ENCODE measurements at places on chromosomes 7 and 10. TPM values are rescaled to one million over a fixed set of nuclear protein-coding genes. Genes with fewer than 3 reads are reported as not detected.

DNA sequence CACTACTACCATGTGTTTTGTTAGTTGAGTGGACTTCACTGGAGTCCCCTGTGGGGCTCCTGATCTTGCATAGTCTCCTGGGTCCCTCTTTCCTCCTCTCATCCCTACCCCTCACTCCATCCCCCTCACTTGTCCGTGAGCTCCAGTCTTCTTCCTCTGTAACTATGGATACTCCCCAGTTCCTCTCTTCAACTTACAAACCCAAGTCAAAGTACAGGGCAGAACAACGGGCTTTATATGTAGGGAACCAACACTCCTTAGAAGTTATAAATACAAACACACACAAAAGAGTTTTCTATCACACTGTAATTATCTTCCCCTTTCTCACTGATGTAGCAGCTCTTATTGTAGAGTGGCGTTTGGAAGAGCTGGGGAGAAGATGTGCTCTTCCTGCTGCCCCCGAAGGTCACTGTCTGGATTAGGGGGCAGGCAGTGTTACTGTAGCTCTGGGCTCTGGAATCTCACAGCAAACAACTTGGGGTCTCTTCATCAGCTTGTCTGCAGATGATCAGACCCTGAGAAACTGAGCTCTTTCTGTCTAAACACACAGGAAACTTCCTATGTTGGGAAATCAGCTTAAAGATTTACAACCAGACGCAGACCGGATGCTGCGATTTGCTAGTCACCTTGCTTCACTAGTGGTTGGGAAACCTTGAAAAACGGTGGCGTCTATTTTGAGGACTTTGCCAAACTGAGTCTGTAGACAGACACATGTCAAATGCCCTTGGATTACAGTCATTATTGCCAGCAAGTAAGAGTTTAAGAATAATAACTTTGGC is 13.6 kb downstream of the SNX10 start:
- no peak for DNase-seq

DNA sequence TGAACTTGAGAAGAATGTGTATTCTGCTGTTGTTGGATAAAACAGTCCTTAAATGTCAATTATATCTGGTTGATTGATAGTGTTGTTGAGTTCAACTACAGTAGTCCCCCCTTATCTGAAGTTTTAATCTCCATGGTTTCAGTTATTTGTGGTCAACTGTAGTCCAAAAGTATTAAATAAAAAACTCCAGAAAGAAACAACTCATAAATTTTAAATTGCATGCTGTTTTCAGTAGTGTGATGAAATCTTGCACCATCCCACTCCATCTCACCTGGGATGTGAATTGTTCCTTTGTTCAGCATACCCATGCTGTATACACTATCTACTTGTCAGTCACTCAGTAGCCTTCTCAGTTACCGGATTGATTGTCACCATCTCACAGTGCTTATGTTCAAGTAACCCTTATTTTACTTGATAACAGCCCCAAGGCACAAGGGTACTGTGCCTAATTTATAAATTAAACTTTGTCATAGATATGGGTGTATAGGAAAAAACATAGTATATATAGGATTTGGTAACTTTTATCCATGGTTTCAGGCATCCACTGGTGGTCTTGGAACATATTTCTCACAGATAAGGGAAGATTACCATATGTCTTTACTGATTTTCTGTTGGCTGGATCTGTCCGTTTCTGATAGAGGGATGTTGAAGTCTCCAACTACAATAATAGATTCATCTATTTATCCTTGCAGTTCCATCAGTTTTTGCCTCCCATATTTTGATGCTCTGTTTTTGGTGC is 57.1 kb downstream of the AOAH start:
- no peak for DNase-seq

The CRYGN gene
- 0.07 TPM for polyA plus RNA-seq

DNA sequence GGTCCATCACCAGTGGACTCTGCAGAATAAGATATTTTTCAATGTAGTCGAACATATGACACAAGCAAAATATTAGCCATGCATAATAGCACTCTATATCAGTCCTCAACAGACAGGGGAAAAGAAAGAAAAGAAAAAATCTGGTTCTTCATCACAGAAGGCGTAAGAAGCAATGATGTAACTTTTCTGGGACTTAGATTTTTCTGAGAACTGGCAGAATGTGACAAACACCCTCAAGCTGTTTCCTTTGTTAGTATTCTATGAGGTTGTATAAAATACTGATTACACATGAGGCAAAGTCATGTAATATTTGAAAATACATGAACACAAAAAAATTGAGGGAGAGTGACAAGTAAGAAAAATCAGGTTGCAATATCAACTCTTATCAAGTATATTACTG is 84.9 kb downstream of the CNOT4 start:
- no peak for DNase-seq

The OGDHL gene
- 25.9 TPM for polyA plus RNA-seq

DNA sequence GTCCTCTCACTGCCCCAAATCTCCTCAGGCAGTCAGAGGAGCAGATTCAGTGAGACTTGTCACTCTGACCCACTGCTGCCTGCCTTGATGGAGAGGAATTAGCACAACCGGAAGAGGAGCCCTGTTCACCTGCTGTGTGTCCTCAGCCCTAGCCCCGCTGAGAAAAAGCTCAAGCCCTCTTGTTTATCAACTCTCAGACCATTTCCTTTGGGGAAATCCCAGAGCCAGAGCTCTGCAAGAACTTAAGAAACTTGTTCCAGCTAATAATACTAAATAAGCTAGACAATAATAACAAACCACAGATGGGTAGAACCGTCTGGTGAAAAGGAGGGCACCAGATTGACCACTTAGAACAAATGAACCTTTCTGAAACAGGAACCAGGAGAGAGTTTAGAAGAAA is 37.7 kb upstream of the ITGB1 start:
- no peak for DNase-seq

The ADCY1 gene
- polyA plus RNA-seq: 4.3 TPM

All from pancreas (tissue), 10 donors.